ENCODE measurements at places on chromosomes 1 and 21. TPM values are rescaled to one million over a fixed set of nuclear protein-coding genes. Genes with fewer than 3 reads are reported as not detected.
A peak's percentile ranks its signal among the peaks of the same experiment; 100 is the strongest.

Gene DCLRE1B
- total RNA-seq, result 17.8 TPM

Gene LEPR
- 6.6 TPM for total RNA-seq

Gene PDZK1
- 0.39 TPM for total RNA-seq

DNA sequence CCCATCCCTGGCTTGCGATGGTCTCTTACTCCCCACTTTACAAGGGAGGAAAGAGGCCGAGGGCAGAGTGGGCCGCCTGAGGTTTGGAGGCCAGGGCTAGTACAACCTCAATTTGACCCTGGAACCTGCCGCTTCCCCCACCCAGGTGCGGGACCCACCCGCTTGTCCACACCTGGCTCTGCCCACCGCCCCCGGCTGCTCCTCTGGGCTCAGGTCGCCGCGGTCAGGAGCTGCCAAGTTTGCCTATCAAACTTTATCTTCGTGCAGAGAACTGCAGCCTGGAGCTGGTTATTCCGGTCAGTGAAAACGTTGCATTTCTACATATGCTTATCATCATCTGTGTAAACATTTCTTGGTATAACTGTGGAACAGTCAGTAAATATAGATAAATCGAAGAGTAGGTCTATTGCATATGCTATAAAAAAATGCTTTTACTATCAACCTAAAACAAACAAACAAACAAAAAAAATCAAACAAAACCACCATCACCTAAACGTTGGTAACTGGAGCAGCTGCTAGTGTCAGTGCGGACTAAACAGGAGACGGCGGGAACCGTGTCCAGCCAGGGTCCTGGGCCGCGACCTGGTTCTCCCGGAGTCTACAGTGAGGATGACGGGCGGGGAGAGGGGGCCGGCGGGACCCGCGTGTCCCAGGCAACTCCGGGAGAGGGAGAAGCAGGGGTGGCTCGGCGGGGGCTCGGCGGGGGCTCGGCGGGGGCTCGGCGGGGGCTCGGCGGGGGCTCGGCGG lies 906 bp upstream of the ADARB1 start:
- DNase-seq, result no peak
- no peaks in the 10 kb centered on the region for H3K27me3 ChIP-seq
- peak overlapping the region; percentile 98 for H3K4me3 ChIP-seq

DNA sequence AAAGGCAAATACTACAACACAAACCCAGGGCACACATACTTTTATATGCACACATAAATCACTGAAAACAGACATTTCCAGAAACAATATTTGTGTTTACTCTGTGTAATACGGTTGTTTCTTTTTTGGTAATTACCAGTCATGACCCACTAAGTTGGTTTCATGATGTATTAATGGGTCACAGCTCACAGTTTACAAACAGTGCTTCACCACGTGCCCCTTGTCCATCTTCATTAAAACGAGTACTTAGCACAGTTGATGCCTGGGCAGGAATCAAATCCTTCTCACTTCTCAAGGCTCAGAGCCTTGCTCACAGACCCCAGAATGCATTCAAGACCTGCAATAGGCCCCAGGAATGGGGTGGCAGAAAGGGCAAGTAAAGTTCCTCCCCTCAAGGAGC lies 13.8 kb downstream of the SSBP3 start:
- H3K36me3 ChIP-seq, result peaks cover 3% of the 10 kb centered on the region
- no peak for DNase-seq
- H3K4me1 ChIP-seq, result peaks cover 37% of the 10 kb centered on the region
- H3K4me3 ChIP-seq, result no peak overlapping the region
- H3K27me3 ChIP-seq, result no peaks in the 10 kb centered on the region

DNA sequence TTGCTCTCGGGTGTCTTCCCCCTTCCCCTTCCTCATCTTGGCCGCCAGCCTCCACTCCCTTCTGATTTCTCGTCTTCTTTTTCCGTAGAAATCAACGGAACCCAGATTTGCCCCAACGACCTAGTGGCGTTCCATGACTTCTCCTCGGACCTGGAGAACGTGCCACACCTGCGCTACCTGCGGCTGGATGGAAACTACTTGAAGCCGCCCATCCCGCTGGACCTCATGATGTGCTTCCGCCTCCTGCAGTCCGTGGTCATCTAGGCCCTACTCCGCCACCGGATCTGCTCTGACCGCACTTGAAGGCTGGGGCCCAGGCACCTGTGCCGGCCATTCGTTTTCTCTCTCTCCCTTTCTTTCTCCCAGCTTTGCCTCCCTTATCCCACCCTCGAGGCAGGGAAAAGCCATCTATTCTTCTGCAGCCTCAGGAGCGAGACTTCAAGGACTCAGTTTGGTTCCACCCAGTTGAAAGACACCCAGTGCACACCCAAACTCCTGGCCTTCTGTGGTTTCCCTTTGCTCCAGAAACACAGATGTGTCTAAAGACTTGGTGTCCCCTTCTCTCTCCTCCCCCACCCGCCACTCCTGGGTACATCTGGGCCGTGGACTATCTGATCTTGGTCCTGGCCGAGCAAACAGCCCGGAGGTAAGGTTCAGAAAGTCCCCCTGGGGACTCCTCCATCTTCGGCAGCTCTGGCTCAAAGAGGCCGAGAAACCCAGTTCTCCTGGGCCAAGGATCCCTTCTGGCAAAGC lies 7.2 kb upstream of the OPTC start:
- no peak overlapping the region for H3K27ac ChIP-seq
- H3K4me3 ChIP-seq, result peak overlapping the region; percentile 83
- DNase-seq, result no peak
- H3K27me3 ChIP-seq, result no peaks in the 10 kb centered on the region
- peaks cover 9% of the 10 kb centered on the region for H3K4me1 ChIP-seq

GRCh38 chr1:209620487-209620884 lies 31.7 kb downstream of the LAMB3 start:
- H3K4me3 ChIP-seq, result no peak overlapping the region
- no peaks in the 10 kb centered on the region for H3K4me1 ChIP-seq
- no peaks in the 10 kb centered on the region for H3K27me3 ChIP-seq
- DNase-seq, result no peak
- no peak overlapping the region for H3K27ac ChIP-seq
